ENCODE measurements at places on chromosomes 16 and 17.

DNA sequence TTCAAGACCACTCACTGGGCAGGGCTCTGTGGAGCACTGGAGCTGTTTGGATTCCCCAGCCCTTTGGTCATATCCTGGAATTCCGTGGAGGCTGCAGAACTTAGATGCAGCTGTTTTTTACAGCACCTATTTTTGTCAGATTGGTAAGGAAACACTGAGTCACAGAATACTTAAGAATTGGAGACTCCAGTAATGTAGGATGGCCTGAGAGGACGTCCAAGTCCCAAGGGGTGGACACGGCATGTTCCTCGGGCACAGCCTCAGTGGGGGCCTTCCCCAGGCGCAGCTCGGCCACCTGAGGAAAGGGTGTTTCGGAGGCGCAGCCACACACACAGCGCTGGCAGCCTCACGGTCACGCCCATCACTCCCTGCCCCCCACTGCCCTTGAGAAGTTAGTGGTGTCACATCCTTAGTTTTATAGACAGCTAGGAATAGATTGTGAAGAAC lies 14.8 kb downstream of the PLD6 start:
- DNase-seq, result no peak

DNA sequence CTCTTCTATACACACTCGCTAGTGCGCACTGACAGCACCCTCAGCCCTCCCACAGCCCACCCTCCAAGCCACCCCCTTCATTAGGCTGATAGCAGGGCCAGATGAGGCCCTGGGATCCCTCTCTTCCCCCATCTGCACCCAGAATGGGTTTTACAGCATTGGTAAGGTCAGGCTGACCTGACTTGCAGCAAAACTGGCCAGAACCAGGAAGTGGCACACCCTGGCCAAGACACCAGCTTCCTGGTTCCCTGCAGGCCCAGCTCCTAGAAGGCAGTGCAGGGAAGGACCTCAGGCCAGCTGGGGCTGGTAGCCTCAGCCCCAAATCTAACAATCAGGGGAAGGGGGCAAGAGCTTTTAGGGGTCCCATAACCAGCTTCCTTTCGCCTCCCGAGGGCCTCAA lies 50.0 kb upstream of the MRPS23 start:
- no peak for DNase-seq

GRCh38 chr17:7807206-7807605 lies 26.8 kb upstream of the KDM6B start:
- no peak for DNase-seq

GRCh38 chr16:57325458-57325857 lies 33.1 kb upstream of the CCL22 start:
- no peak for DNase-seq

- DNase-seq, result no peak
Observed at GRCh38 chr16:57077714-57078113, 14.7 kb upstream of the CPNE2 start.

- no peak for DNase-seq
Observed at GRCh38 chr16:705431-706188, at the start of gene FBXL16. Gene FBXL16 (minus strand): TSS chr16:705801. CDS start chr16:697405, 8,396 bp downstream.

GRCh38 chr17:75641343-75641742 lies 8.1 kb downstream of the SMIM5 start:
- no peak for DNase-seq

DNA sequence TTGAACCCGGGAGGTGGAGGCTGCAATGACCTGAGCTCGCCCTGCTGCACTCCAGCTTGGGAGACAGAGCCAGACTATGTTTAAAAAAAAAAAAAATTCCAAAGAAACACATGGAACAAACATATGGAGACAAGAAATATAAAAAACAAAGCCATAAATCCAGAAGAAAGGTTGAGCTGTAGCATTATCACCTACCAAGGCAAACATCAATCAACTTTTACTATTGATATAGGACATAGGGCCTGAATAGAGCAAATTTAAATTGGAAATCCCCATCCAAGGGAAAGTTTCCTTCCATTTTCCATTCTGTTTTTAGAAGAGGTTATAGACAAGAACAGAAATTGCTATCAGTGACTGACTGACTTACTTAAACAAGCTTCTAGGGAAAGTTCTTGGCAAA lies 56.6 kb downstream of the SSH2 start:
- no peak for DNase-seq

GRCh38 chr16:79372503-79373184 lies 227.9 kb downstream of the MAF start:
- no peak for DNase-seq

- DNase-seq, result no peak
Observed at GRCh38 chr16:30697264-30698138, 1.5 kb upstream of the SRCAP start.

DNA sequence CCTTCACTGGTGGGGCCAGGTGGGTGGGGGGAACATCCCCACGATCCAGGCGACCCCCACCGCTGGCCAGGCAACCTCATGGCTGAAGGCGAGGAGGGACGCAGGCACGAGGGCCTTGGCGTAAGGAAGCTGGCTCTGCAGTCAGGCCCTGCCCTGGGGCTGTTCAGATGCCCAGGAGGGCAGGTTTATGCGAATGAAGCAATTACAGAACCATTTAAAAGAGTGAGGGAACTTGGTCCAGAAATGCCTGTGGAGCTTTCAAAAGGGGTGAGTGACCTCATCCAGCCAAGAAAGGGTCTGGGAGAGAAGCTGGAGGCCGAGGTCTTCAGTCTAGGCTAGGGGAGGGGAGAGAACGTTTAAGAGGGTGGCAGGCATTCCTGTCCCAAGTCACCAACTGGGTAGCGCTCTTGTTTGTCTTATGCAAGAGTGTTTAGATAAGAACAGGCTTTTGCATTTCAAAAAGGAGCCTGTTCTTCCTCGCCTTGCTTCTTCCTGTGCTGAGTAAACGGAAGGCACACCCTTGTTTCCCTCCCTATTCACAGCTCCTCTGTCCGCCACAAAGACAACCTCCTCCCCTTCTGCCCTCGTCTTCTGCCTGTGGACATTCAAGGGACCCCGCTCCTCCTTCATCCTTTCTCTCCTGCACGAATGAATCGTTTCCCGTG lies 183.5 kb upstream of the SDK2 start:
- no peak for DNase-seq

DNA sequence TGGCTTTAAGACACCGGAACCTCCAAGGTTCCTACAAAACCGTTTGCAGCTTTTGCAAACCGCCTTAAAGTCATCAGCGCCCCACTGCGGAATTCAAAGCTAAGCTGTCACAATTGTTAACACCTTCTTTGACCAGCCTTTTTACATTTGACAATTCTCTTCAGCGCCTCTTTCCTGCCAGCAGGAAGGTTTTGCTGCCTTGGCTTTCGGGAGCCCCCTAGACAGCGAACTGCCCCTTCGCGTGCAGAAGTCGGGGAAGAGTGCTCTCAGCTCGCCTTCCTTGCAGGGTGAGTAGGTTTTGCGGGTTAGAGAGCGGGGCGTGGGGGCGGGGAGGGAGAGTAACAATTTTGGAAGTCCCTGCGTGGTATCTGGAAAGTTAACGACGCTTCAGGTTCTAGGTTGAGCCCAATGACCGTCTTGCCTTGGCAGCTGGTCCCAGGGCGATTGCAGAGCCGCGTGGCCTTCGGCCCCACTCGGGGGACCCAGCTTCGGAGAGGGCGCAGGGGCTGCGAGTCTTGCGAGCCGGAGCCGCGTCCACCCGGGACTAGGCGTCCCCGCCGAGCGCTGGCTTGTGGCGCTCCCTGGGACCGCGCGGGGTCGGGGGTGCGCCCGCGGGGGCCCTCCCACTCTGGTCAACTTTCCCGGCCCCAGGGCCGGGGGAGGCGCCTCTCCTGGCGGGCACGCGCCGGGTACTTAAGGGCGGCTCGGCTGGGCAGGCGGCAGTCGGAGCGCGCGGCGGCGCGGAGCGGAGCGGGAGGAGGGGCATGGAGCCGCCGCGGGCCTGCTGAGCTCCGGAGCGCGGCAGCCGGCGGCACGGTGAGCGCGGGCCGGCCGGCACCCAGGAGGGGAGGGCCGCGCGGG lies at the start of gene HAS3:
Gene HAS3 (plus strand): TSS at position 153 of the 861 bp plus-strand sequence. CDS start 3,743 bp downstream, outside the sequence.
- DNase-seq, result no peak

DNA sequence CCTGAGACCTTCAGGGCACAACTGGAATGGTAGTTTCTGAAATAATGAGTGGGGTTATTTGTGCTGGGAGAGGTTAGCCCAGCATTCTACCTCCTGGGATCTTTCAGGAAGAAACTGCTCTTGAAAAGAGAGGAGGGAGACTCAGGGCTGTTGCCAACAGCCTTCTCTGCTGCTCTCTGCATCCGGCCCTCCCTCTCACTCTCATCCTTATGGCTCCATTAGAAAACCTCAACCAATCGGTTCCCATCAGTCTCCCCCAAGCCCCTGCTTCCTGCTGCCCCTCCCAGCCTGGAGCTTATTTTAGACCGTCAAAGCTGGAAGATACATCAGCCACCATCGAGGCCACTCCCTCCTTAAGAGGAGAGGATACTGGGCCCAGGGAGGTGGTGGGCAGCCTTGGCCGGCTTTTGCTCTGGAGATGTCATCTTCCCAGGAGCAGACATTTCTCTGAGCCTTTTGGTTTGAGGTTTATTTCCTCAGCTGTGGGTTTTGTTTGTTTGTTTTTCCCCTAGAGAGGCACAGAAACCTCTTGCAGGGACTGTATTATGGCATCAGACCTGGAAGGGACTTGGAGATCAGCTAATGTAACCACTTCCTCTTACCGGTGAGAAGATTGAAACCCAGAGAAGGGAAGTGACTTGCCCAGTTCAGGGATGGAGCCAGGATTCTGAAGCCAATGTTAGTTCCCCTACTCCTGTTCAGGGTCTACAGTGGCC lies 2.7 kb downstream of the MPRIP start:
- DNase-seq, result no peak

DNA sequence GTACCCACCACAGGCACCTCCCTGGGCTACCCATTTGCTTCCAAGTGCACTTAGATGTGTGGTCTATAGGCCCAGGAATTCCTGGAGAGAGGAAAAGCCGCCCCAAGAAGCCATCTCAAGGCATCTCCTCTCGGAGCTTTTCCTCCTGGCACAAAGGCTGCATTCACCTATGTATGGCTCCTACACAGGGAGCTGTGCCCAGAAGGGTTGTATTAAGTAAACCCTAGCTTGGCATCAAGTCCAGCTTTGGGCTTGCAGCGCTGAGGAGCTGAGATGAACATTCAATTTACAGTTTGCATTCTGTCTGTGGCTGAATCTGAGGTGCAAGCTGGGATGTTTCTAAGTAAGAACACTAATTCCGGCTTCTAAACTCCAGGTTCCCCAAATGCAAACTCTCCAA lies 81.3 kb downstream of the CDYL2 start:
- DNase-seq, result no peak

GRCh38 chr17:21164216-21164615 lies 37.5 kb downstream of the DHRS7B start:
- no peak for DNase-seq

DNA sequence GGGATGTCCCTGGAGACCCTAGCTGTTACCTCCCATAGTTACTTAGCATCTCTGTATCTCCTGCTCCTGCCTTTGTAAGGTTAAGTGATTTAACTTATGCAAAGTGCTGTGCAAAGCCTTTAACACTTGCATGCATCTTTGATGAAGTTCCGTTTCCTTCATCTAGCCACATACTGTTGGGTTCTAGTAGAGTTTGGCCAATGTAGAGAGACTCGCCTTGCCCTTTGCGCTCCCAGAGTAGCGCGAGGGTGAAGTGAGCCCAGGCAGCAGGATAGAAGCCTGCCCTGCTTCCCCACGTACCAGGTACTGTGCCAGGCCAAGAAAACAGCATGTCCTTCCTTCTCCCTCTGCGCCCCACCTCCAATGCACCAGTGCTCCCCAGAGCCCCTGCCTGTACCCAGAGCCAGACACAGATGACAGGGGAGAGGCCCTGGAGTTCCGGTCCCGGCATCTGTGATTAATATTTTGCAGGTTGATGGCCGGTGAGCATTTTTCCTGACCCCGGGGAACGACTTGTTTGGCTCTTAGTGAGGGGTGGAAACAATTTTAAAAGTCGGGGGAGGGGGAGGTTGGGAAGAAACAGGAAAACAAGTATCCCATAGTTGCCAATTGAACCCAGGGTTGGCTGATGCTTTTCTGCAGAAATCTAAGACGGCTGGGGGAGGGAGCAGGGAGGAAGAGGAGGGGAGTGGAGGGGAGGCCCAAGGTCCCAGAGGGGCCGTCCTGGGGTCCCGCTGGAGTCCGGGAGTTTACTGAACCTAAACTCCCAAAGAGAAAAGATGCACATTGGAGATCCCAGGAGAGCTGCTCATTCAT lies 13.1 kb upstream of the CDC42EP4 start:
- no peak for DNase-seq

DNA sequence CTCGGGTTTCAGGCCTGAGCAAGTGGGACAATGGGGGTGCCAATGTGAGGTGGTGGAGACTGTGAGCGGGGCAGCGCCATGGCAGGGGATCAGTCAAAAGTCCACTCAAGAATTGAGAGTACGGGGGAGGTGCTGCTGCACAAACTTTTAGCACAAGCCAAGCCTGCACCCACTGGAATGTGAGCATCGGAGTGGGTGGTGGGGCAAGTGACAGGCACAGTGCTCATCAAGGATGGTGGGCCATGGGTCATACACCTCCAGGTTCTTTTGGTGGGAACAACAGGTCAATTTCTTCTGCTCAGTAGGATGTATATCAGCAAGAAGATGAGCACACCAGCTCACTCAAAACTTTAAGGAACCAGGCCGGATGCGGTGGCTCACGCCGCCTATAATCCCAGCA lies 32.4 kb upstream of the PEMT start:
- DNase-seq, result no peak

GRCh38 chr17:1978396-1978949 lies 46.7 kb downstream of the RTN4RL1 start:
- no peak for DNase-seq
